ENCODE measurements at places on chromosomes 5 and 9.

DNA sequence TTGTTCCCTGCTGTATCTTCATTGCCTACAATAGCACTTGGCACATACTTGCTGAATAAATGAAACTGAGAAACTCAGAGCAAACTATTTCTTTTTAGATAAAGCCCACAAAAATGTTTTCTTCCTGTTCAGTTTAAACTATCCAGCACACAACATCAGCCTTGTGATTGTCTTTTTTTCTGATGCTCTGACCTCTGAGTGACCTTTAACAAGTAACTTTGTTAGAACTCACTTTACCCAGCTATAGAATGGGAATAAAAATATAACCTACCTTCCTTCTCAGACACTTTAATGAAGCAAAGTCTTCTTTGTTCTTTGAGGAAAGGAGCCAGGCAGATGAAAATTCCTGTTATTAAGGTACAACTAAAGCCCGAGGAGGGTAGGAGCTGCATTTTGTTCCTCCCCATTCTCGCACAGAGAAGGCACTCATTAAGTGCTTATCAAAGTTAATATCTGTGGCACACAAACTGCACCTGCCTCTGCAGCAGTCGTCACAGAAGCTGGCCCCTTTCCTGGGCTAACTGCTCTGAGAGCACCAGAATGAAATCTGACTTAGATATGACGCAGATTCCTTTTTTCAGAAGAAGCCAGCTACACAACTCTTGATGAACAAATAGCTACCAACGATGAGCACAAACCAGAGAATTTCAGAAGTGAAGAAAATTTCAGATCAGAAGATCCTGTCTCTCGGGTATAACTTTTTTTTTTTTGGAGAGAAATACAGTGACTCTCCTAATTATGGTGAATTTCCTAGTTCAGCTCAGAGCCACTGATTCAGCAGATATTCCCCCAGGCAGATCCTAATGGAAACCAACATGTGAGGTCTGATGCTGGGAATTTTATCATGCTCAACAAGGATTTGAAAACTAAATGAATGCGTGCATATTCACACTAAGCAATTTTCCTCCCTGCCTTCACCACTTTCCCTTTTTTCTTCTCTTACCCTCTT is 31.0 kb upstream of the NR3C1 start:
- DNase-seq: no peak

DNA sequence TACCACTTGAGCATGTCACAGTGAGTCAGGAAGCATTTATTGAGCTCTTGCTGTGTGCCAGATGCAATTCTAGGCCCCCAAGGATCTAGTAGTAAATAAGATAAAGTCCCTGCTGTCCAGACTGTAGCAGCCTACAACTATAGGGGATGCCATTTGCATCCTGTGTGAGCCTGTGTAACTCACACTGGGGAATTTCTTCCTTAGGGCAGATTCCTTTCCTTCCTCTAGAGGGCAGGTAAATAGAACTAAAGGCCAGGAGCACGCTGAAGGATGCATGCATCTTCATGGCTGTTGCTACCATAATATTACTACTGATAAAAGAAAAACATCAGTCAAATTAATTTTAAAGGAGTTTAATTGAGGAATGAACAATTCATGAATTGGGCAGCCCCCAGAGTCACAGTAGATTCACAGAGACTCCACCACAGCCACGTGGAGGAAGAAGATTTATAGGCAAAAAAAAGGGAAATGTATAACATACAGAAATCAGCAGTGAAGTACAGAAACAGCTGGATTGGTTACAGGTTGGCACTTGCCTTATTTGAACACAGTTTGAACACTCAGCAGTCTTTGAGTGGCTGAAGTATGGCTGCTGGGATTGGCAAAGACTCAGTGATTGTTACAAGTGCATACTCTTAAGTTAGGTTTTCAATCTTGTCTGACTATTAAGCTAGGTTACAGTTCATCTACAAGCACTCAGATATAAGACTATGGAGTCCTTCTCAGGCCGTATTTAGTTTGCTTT is 98.9 kb downstream of the ACTL7B start:
- DNase-seq: no peak

DNA sequence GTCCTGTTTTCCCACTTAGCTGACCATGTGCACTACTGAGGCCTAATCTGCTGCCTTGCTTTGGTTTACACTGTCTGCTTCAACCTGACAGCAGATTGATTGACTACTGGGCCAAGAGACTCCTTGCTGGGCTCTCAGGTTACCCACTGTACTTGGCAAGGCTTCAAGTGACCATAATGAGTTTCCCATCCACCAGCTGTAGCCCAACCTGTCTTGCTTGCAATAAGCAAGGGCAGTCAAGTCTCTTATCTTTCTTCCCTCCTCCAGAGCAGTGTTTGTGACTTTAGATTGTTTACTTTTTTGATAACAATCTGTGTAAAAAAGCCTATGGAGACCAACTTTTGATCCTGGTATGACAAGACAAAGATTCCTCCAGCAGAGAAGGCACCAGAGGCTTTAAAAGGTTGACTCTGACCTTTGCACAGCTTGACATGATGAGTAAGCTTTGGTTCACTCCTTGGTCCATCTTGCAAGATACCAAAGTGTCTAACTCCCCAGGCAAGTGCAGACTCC is 912.3 kb upstream of the SEMA6A start:
- DNase-seq: peak; percentile 97

- DNase-seq: no peak
These were observed 283.9 kb downstream of the SEC61B start for GRCh38 chr9:99505936-99506335.

GRCh38 chr5:39201781-39202596 is 17.4 kb downstream of the FYB1 start:
- no peak for DNase-seq

DNA sequence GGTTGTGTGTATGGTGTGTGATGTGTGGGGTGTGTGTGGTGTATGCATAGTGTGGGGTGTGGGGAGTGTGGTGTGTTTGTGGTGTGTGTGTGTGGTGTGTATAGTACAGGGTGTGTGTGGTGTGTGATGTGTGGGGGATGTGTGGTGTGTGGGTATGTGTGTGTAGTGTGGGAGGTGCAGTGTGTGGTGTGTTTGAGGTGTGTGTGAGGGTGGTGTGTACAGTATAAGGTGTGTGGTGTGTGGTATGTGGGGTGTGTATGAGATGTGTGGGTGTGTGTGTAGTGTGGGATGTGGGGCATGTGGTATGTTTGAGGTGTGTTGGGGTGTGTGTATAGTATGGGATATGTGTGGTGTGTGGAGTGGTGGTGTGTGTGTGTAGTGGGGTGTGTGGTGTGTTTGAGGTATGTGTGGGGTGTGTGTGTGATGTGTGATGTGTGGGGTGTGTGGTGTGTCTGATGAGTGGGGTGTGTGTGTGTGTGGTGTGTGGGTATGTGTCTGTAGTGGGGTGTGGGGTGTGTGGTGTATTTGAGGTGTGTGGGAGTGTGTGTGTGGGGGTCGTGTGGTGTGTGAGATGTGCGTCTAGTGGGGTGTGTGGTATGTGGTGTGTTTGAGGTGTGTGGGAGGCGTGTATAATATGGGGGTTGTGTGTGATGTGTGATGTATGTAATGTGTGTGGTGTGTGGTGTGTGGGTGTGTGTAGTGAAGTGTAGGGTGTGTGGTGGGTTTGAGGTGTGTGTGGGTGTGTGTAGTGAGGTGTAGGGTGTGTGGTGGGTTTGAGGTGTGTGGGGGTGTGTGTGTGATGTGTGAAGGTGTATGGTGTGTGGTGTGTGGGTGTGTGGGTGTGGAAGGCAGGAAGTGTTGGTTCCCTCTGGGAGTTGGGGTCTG is 8.6 kb downstream of the ECSCR start:
- DNase-seq: no peak

DNA sequence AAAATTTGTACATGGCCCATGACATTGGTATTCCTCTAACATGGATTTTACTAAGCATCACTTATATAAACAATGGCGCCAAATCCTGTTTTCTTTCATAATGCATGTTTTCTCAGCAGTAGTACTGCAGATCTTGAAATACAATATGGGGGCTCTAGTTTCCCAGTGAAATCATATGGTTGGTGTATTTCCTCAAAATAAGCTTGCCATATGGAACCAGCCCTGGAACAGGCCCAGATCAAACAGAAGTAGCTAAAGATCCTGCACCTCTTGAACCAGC is 163.9 kb downstream of the ZNF608 start:
- DNase-seq: peak; percentile 70

DNA sequence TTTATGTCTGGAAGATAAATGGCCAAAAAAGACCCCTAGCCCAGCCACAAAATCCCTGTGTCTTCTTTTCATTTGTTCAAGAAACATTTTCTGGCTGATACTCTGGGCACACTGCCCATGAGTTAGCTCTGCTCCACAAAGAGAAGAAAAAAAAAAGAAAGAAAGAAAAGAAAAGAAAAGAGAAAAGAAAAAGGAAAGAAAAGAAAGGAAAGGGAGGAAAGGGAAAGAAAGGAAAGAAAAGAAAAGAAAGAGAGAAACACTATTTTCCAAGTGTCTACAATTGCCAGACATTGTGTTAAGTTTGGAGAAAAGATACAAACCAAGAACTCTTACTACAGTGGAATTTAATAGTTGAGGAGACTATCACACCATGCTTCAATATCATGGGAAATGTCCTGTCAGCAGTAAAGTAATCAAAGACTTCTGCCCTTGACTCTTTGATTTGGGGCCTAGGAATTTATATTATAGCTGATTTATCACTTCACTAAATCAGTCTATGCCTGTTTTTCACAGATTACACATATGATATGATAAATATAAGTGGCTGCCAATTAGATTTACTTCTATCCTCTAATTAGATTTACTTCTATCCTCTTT is 3.0 kb downstream of the TRMO start:
- no peak for DNase-seq

DNA sequence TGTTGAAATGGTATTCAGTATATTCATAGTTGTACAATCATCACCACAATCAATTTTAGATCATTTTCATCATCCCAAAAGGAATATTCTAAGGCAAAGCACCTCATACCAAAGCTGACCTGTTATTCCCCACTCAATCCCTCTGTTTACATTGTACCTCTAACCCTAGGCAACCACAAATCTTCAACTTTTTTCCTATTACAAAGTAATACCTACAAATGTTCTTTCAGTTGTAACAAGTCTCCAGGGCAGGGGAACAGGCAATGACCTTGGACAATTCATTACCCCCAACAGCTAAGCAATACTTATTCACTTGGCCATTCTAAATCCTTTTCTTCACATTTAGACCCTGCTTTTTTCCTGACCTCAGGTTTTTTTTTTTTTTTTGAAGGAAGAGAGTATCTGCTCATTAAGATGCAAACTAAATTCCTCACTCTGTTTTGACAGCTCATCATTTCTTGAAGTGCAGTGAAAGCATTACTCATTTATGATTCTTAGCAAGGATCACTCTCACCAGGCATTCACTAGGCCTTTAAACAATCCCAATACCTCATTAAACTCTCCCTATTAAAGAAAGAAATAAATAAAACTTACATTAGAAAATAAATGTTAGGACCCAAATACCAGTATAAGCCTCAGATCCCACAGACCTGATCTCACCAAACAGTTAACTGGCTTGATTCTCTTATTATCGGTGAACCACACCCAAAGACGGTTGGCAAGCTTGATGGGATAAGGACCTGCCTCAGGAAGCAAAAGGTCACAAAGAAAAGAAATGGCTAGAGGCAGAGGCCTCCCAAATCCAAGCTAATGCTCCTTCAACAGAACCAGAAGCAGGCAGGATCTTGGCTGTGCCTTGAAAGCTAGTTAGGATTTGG is 15.3 kb downstream of the MTMR12 start:
- no peak for DNase-seq

GRCh38 chr9:105447386-105447813 is 434 bp upstream of the FSD1L start:
- DNase-seq: no peak

DNA sequence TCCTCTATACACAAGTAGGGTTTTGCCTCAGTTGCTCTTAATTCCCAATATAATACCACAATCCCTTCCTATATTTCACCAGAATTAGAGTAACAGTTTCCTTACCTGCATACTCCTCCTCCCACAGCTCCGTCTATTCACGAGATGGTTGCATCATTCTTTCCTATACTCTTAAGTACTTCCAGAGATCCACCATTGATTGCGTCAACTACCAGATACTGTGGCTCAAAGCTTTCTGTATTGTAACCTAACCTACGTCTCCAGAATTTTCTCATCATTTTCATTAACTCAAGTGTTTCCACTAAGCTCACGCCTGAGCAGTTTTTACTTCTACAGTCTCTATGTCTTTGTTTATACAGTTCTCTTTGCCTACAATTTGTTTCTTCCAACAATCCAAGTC is 31.2 kb upstream of the MINAR2 start:
- DNase-seq: no peak

Measured in NCI-H446 treated with DMSO at 0.1 percent for 48 hours (cell line).